OCI-M1 (cell line): ENCODE measurements at places on chromosomes 11 and 22.

- no peak for DNase-seq
Measured at GRCh38 chr22:49178246-49179005, 649.2 kb downstream of the BRD1 start.

DNA sequence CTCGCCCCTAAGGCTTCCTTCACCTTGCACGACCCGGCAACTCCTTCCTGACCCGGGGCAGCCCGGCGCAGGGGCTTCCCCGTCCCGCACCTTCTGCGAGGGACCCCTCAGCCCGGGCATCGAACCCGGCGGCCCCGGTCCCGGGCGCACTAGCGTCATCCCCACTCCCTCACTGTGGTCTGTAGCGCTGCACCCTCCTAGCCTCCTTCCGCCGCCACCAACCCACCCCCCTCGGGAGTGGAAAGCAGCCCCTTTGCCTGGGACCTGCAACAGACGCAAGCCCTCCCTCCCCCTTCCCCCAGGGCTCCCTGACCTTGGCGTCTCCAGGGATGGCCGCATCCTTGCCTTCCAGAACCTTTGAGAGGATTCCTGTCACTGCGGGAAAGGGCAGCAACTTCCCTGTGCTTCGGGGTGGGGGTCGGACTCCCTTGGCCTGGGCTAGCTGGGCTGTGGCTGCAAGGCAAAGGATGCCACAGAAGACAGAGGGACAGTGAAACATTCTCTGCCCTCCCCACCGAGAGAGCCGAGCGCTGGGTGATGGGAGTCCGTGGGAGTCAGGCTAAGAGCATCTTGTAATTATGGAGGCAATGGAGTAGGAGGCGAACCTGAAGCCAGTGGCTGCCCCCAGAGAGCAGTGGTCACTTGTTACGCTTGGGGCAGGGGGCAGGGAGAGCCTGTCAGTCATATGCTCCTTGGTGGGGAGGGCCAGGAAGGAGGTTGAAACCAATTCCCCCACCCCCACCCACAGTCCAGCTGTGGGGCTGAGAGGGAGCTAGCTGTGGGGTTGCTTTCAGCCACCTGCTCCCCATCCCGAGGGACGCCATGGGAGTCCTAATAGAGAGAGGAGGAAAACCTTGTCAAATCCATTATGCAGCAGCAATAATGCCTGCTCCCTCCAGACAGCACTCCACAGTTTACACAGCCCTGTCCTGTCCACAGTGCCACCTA is 920 bp downstream of the TMEM132A start:
- DNase-seq = no peak

- DNase-seq = peak; percentile 98
Measured at GRCh38 chr22:43263645-43264514, 76.9 kb upstream of the TTLL12 start.

GRCh38 chr11:1389932-1390568 is at the start of gene BRSK2:
TSS of gene BRSK2 (plus strand) at chr11:1389934. CDS start at chr11:1390285, 351 bp downstream.
- DNase-seq = no peak

DNA sequence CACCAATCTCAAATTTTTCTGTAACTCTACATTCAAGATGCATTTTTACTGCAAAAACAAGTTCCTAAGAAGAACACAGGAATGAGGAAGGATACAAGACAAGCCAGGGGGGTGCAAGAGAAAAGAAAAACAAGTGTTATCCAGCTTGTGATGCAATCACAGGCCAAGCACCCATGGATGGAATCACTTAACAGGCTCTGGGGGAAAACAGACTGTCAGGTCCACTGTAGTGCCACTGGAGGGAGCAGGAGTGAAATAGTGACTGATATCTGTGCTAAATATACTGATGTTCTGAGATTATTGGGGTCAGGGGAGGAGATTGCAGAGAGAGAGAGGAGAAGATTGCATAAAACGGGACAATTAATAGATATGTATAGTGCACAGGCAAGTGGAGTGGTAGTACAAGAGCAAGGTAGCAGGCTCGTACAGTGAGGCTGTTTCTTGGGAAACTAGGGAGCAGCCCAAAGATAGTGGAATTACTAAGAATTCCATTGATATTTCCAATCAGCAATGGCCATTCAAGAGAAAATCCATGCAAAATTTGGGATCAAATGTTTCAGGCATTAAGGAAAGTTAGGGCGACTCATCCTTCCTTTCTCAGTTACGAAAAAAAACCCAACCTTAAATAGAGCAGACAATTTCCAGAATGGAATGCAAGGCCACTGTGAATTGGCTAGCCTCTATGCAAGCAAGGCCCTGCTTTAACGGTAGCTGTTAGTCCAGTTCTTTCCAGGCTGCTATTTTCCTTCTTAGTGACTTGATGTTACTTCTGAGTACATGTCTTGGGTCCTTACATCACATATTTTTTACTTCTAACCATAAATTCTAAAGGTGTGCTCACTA is 52.2 kb upstream of the CEP126 start:
- DNase-seq = peak; percentile 46

GRCh38 chr11:8772571-8773519 is 90.3 kb downstream of the RPL27A start:
- no peak for DNase-seq

GRCh38 chr11:43697679-43698078 is 17.1 kb downstream of the HSD17B12 start:
- peak; percentile 55 for DNase-seq

DNA sequence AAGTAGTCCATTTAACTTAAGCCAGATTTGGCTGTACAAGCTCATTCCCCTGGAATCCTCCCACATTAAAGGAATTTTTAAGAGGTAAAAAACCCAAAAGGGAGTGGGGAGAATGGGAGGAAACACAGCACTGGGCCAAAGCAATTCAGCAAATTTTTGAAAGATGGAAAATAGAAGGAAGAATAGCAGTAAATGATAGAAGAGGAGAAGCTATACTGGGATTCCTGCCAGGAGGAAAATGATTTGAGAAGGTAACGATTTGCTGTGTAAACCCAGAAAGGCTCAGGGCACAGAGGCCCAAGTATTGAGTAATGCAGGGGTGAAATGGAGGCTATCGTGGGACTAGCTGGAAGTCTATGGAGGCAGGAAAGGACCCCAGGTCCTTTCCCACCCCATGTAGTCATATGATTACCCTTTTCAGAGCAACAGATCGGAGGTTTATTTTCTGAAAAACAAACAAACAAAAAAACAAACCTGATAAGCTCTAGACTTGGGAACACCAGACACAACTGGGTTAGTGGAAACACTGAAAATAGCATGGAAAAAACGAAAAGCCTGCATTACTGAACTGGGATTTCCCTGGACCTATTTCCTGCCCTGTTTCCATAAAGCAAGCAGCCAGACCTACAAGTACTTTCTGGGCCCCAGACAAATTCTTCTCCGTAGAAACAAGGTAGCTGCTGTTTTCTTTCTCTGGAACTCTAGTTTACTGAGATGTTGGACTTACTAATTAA is 140.0 kb downstream of the SWAP70 start:
- DNase-seq = no peak

- DNase-seq = no peak
Measured at GRCh38 chr11:64244107-64244506, 2.6 kb downstream of the PPP1R14B start.

GRCh38 chr11:88179971-88180629 is 4.9 kb upstream of the RAB38 start:
- DNase-seq = peak; percentile 81

GRCh38 chr11:61757213-61757862 is 4.9 kb downstream of the MYRF start:
- DNase-seq = no peak

- peak; percentile 89 for DNase-seq
Measured at GRCh38 chr22:22576244-22576988, 17.4 kb upstream of the PRAME start.

- peak; percentile 79 for DNase-seq
Measured at GRCh38 chr11:33829430-33830141, 55.3 kb upstream of the FBXO3 start.

- DNase-seq = peak; percentile 99
Measured at GRCh38 chr22:42615092-42615859, 593 bp upstream of the POLDIP3 start.

DNA sequence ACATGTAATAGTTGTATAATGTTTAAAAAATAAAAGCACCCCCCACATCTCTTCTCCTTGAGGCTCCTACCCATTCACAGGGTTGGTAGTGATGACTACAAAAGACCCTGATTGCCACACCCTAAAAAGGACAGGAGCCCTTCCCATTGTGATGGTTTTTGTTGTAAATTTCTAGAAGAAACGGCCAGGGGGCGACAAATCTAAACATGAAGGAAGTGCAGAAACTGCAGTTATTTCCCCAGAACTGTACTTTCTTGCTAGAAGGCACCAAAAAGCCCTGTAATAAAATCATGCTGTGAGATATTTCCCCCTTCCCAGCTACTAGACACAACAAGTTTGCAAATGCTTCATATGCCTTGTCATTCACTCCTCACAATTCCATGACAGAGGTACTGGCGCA is 10.8 kb downstream of the PRR5L start:
- peak; percentile 59 for DNase-seq

- no peak for DNase-seq
Measured at GRCh38 chr11:58938398-58938797, 890 bp upstream of the GLYATL1 start.

DNA sequence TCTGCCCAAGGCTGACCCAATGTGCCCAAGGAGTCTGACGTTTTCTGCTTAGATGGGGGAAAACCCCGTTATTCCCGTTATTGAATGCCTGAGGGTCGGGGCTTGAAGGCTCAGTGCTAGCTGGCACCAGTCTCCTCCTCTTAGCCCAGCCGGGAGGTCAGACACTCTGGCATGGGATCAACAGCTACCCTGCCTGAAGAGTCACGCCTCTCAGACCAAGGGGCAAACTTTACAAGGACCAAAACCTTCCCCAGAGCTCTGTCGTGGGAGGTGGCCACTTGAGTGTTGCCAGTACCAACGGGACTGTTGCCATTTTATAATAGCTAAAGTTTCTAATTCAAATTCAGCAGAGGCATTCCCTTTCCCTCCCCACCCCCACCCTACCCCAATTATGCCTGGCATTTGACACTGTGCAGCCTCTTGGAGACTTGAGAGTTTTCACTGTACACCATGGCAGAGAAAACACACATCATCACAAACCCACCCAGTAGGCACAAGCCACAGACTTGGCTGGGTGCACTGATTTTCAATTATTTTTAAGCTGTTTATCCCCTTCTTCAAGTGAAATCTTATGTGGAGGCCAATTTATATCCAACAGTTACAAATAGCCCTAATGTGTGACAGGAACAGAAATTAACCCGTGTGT is 137.5 kb upstream of the SYT13 start:
- DNase-seq = no peak

- DNase-seq = no peak
Measured at GRCh38 chr11:39327302-39327701, 2132.2 kb downstream of the LRRC4C start.

GRCh38 chr11:69013009-69013951 is at the start of gene MRGPRF:
TSS of gene MRGPRF (minus strand) at chr11:69013246. CDS start at chr11:69009901, 3,345 bp downstream.
- DNase-seq = no peak

GRCh38 chr11:112511271-112511670 is 250.6 kb upstream of the PLET1 start:
- DNase-seq = no peak
